GM23338 (cell line): ENCODE measurements at places on chromosomes 6 and 20. TPM values are rescaled to one million over a fixed set of nuclear protein-coding genes. Genes with fewer than 3 reads are reported as not detected.

DNA sequence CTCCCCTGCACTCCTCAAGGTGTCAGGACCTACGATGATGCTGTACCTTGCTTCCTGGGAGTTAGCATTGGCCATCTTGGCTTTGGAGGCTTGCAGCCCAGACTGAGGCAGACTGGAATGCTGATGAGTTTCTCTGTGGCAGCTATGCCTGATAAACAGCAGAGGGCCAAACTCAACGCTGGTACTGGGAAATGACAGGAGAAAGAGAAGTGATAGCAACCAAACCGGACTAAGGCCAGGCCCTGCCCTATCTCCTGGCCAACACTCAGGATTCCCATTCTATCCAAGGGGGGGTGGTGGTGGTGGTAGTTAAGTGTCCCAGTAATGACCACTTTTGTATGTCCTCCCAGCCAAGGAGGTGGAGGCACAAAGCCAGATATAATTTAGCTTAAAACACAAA is 90.0 kb upstream of the DTNBP1 start:
- DNase-seq, result peak; percentile 46

DNA sequence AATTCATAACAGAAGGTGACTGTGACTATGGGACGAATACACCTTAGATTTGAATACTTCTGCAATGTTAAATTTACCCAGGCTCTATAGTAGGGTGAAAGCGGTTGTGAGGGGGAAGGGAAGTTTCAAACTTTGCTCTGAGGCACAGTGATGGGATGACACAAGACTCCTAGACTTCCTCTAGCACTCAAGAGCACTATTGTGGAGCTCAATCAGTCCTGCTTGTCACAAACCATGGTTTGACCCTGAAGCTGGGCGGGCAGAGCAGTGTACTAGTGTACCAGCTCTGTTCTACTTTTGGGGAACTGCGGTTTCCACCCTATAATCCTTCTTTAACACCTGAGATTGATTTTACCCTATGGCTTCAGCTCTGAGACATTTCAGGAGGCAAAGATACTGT is 17.1 kb downstream of the TRIM27 start:
- DNase-seq, result no peak

DNA sequence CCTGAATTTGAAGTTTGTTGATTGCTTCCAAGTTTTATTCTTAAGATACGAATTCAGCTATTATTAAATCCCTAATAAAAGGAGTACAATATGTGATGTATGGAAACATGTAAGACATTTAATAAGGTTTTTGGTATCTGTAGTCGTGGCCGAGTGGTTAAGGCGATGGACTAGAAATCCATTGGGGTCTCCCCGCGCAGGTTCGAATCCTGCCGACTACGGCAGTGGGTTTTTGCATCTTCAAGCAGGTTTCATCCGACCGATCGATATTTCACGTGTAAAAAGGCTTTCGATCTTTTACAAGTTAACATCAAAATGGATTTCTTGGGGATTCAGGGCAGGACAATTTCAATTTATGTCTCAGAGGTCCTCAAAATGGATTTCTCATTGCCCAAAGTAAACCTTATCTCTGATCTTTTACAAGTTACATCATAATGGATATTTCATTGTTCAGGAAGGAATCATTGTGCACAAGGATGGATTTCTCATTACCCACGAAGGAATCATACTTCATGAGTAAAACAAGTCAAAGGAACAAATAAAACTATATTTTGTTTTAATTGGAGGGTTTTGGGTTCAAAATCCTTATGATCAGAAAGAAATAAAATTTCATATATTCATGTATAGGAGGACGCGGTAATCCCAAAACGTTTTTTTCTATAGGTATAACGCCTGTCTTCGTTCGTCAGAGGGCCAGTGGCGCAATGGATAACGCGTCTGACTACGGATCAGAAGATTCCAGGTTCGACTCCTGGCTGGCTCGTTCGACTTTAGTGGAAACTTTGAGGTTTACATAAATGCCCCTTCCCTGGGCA is 37.3 kb upstream of the BTN3A2 start:
- peak; percentile 83 for DNase-seq

- no peak for DNase-seq
These were observed 59.4 kb upstream of the GNRH2 start for GRCh38 chr20:2984028-2984501.

The BPI gene
- not detected in 2 replicates for total RNA-seq

The TLDC2 gene
- 0.38 and 0.85 TPM in 2 replicates for total RNA-seq

- DNase-seq, result no peak
These were observed 35.6 kb upstream of the TMEM181 start for GRCh38 chr6:158524311-158524710.

GRCh38 chr6:63491119-63491518 is 81.2 kb upstream of the LOC128125822 start:
- no peak for DNase-seq

GRCh38 chr20:17799575-17800227 is 99.9 kb downstream of the BANF2 start:
- DNase-seq, result no peak

The LGSN gene
- 0.45 TPM in 1 of 2 replicates, not detected in the other for total RNA-seq

- DNase-seq, result no peak
These were observed 76.3 kb downstream of the HFE start for GRCh38 chr6:26163427-26164119.

DNA sequence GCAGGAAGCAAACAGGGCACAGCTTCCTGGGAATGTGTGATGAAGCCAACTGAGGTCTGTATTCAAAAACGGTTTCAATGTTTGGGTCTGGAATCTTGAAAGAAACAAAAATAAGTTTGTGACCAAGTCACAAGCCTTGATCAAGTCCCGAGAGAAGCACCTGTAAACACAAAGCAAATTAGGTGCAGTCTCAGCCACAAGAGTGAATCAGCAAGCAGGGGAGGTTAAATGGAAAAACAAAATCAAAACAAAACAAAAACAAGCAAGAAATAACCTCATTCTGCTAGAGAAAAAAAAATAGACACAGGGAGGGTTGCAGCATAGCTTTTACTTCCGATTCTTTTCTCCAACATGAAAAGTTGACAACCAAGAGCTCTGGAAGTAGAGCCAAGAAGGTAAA is 201.7 kb downstream of the CLIC5 start:
- no peak for DNase-seq

The ARG1 gene
- total RNA-seq, result not detected in 2 replicates

The DEFB132 gene
- not detected in 2 replicates for total RNA-seq

GRCh38 chr6:136563386-136564152 is 13.3 kb upstream of the MAP7 start:
- DNase-seq, result no peak

DNA sequence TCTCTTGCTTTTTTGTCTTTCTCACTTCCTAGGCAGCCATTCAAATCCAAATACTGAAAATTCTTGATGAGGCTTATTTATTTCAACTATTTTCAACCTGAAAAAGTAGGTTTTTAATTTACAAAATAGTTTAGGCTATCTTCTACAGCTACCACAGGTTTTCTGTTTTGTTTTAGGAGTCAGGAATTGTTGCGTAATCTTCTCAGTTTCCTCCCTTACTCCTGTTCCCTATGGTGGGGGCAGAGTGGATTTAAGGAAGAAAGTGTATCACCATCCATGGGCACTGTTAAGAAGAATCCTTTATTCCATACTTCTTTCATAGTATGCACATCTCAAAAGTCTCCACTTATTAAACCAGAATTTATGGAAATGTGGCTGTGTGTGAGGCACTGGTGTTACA is 182.4 kb downstream of the KHDC1L start:
- no peak for DNase-seq

The SLC35F1 gene
- total RNA-seq, result 9.4 and 10.3 TPM in 2 replicates

- DNase-seq, result no peak
These were observed 44.5 kb downstream of the PXDC1 start for GRCh38 chr6:3707024-3707423.

DNA sequence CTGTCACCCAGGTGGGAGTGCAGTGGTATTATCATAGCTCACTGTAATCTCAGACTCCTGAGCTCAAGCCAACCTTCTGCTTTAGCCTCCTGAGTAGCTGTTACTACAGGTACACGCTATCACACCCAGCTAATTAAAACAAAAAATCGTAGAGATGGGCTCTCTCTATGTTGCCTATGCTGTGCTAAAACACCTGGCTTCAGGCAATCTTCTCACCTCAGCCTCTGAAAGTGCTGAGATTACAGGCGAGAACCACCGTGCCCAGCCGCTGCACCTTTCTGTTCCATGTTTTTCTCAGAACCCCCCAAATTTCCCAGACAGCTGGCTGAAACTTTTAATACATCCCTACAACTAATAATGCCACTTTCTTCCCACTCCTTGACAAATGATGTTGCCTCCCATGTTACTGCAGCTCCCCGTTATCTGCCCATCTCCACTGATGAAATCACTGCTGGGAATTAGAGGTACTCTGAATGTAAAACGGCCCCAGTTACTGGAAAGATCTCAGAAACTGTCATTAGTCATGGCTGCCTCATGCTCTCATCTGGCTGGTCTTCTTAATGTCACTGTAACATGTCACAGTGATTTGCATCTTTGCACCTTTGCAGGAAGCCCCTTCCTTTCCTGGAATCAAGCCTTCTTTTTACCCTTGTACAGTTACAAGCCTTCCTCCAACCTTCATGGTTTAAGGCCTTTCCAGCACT is 697.5 kb downstream of the PRKN start:
- no peak for DNase-seq

DNA sequence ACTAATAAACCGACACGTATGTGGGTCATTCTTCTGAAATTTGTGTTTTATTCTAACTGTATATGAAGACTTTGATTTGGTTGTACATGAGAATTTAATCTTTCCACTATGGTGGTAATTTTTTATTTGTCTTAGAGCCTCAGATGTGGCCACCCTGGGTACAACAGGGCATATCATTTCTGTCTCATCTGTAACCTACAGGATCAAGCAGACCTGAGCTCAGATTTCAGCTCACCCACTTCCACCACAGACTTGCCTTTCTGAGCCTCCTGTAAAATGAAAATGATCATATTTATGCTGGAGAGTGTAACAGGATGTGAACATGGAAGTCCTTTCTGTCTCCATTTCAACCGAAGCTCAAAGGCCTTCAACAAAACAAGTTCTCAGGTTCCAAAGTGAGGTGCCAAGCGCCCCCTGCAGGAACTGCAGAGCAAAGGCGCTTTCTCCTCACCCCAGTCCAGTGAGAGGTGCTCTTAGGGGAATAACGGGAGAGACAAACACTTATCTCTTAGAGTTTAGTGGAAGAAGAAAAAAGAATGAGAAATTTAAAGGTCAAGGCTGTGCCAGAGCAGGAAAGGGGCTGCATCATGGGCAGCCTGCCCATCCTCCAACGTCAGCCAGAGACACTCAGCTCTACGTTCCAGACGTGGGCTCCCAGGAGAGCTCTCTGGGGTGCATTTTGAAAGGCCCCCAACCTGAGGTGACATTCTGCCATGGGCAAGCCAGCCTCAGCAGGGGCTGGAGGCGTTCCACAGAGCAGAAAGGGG is 23.0 kb upstream of the CD24 start:
- peak; percentile 87 for DNase-seq

- peak; percentile 53 for DNase-seq
These were observed 135.7 kb downstream of the BCAS1 start for GRCh38 chr20:53934421-53935343.

The CGA gene
- total RNA-seq, result not detected in 2 replicates

The TRAPPC3L gene
- not detected in 2 replicates for total RNA-seq

DNA sequence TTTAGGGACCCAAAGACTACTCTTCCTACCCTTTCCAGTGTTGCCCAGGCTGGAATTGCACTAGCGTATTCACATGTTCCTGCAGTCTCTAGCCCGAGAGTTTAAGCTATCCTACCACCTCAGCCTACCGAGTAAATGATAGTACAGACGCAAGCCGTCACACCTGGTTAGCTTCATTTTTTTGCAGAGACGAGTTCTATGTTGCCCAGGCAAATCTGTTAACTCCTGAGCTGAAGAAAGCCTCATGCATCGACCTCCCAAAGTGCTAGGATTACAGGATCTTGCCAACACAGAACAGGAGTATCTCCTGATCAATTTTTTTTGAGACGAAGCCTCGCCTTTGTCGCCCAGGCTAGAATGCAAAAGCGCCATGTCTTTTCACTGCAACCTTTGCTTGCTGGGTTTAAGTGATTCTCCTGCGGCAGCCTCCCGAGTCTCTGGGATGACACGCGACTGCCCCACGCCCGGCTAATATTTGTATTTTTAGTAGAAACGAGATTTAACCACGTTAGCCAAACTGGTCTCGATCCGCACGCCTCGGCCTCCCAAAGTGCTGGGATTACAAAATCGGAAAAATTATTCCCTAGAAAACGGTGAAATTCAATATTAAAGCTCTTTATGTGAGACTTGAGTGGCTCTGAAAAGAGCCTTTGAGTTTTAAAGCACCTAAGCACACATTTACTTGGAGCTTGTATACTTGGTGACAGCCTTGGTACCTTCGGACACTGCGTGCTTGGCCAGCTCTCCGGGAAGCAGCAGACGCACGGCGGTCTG is 128.5 kb downstream of the HFE start:
- peak; percentile 59 for DNase-seq

- no peak for DNase-seq
These were observed 10.4 kb downstream of the SCML4 start for GRCh38 chr6:107813555-107814194.

DNA sequence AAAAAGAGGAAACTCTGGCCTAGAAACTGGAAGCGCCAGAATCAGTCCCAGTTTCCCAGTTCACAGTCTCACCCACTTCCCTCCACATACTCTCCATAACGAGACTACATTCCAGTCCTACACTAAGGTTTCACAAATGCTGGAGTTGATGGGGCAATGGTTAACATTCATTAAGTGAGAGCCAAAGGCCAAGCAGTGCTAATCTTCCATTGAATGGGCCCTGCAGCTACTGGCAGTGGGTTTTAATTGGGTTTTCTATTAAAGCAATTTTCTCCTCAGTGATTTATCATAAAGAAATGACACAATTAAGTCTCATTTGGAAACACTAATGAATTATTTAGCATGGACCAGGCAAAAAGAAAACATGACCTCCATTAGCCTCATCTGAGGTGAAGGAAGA is 20.8 kb upstream of the NRSN1 start:
- DNase-seq, result no peak

DNA sequence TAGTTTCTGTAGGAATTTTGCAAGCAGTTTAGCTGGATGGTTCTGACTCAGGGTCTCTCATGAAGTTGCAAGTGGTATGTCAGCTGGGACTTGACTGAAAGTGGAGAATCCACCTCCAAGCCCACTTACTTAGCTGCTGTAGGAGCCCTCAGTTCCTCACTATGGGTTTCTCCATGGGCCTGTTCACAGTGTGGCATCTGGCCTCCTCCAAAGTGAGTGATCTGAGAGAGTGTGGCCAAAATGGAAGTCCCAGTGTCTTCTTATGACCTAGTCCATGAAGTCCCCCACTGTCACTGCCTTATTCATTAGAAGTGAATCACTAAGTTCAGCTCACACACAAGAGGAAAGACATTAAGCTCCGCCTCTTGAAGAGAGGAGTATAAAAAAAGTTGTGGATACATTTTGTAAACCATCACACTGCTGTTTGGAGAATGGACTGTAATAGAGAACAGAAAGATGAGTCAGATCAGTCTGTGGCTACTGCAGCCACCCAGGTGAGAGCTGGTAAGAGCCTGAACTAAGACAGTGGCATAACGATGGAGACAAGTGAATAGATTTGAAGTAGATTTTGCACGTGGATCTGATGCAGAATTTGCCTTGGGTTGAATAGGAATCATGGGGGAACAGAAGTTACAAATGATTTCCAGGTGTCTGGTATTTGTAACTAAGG is 4.9 kb upstream of the NELFCD start:
- DNase-seq, result no peak
